Renal cortical epithelial cell (primary cell): ENCODE measurements at places on chromosomes 11 and 22.
A peak's percentile ranks its signal among the peaks of the same experiment; 100 is the strongest.

DNA sequence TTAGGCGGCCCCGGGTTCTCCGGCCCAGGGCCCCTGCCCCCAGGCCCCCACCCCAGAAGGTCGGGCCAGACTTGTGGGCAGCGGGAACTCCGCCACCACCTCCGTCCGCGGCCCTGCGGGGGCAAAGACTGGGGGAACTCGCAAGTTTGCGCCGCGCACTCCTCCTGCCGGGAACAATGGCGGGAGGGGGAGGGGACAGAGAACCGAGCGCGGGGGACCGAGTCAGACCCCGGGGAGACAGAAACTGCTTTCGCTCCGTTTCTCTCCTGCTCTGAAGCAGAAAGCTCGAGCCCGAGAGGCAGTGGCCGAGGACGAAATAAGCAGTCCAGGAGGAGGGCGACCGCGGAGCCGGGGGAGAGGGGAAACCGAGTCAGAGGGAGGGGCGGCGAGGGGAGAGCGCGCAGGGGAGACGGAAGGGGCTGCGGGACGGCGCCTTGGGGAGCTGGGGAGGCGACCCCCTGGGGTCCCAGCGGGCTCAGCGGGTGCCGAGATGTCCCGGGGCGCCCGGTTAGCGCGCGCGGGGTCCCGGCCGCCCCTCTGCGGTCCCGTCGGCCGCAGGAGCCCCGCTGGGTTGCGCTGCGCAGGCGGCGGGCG, 555 bp downstream of the TP53I11 start:
- DNase-seq = no peak

GRCh38 chr11:134207538-134208239, 16.1 kb downstream of the NCAPD3 start:
- no peak for DNase-seq

- DNase-seq = peak; percentile 38
These were observed 26.7 kb downstream of the SYT9 start for GRCh38 chr11:7278314-7278917.

- no peak for DNase-seq
These were observed 459.6 kb downstream of the TBC1D22A start for GRCh38 chr22:47221840-47222615.

GRCh38 chr22:42327462-42328129, 57.1 kb upstream of the TCF20 start:
- DNase-seq = no peak

DNA sequence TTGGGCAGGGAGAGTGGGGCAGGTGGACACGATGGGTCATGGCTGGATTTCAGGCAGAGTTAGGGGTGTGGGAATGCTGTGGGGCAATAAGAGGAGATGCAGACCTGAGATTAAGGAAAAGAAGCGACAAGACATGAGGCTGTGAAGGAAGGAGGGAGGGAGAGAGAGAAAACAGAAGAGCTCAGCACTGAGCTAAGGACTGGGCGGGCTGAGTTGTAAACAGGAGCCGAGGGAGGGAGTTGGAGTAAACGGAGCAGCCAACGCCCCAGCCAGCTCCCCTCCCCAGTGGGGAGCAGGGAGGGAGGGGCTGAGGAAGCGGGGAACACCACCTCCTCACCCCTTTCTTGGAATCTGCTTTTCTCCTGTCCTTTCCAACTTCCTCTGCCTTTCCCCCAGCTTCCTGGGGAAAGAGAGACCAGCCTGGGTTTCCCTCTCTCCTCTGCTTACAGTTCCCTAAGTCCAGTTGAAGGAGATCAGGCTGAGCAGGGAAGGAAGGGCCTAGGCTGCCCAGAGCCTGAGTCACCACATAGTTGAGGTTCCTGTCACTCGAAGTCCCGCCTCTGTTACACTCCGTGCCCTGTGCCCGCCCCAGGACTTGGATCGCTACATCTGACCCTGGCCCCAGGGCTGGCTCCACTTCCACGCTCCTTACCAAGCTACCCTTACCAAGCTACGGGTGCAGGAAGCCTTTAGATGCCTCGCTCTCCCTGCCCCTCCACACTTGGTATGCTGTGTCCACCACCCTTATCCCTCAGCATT, 6.7 kb upstream of the AHNAK start:
- DNase-seq = peak; percentile 98

DNA sequence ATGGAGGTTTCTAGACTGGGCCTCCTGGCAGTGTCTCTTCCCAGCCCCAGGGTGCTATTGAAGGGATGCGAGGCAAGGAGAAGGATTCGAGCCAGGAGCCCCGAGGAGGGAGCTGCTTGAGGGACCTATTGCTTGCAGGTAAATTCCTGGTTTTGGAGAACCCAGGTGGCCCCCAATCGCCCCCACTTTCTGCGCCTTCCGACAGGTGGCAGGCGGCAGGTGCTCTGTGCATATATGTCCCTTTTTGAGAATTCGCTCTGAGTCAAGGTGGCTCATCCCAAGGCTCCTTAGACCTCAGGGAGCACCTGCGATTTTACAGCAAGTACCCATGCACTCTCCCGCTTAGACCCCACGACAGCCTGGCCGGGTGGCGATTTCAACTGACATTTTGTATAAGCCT, 40.3 kb upstream of the SHISAL1 start:
- no peak for DNase-seq

GRCh38 chr11:109606256-109606655, 184.3 kb downstream of the C11orf87 start:
- DNase-seq = no peak

GRCh38 chr11:35247428-35247827, 108.5 kb downstream of the CD44 start:
- DNase-seq = no peak

GRCh38 chr11:128536506-128536905, 50.9 kb downstream of the ETS1 start:
- DNase-seq = no peak

- no peak for DNase-seq
These were observed 6.0 kb upstream of the TNNT3 start for GRCh38 chr11:1913271-1914060.

DNA sequence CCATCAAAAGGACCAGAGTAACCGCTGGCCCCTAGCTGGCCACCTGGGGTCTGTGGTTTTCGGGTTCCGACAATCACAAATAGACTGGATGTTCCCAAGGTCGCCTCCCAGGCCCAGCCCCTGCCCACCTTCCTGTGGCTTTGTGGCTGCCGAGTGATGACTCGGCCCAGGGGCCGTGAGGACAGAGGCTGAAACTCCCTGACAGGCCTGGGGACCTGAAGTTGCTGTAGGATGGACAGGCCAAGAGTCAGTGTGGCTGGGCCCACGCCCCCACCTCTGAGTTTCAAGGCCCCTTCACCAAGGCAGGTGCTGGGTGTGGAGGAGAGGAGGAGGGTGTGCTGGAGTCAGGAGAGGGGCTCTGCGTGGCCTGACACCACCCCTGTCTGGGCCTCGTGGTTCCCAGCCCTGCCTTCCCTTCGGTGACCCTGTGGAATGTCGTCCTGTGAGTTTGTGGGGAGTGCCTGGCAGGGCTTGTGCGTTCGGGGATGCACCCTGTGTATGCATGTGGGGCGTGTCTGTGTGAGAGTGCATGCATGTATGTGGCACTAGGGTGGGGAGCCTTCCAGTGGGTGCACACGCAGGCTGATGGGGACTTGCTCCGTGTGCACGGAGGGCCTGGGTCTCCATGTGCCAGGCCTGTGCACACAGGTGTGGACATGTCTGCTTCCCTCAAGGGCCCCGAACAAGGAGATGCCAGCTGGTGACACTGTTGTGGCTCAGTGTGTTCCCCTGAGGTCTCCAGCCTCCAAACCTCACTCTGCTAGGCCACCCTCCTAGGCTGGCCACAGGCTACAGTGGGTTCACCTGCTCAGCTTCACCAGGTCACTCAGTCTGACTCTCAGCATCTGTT, 8.4 kb upstream of the MGAT3 start:
- peak; percentile 21 for DNase-seq

DNA sequence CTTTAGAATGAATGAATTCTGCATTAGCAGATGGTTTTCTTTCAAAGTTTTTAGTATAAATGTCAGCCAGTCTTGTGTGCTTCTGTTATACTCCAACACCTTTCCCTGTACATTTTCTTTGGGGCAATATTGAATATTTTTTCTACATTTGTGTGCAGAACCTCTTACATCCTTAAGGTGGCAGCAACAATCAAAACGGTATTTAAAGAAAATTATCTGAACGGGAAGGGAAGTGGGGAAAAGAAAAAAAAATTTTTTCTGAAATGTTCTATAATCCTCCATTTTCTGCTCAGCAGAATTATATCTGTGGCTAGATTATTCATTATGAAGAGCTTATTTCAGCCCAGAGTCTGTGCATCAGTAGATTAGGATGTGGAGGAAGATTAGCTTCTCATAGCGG, 347.3 kb upstream of the RAG2 start:
- no peak for DNase-seq

DNA sequence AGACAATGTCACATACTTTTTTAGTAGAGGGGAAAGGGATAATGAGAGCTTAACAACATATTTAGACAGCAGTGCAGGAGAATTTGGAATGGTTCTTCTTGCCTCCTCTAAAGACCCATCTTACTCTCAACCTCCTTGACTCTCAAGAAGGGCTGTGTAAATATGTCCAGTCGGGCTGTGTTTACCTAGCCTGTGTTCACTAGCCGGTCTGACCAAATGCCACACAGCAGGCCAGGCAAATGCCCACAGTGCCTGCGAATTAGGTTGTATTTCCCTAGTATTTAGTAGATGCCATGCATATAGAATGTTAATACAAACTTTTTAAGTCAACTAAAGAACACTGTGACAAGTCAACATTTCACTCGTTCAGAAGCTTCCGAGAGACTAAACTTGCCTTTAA, 51.4 kb upstream of the MTMR2 start:
- DNase-seq = no peak

- DNase-seq = no peak
These were observed at the start of gene FOXRED2 for GRCh38 chr22:36506637-36507517. Gene FOXRED2, minus strand, starts transcription at chr22:36507040. Its CDS starts 618 bp downstream, at chr22:36506422.

- no peak for DNase-seq
These were observed 456.5 kb upstream of the CNTN5 start for GRCh38 chr11:98564233-98564632.

- no peak for DNase-seq
These were observed 7.2 kb upstream of the UCP3 start for GRCh38 chr11:74015919-74016684.

GRCh38 chr22:26953012-26953883, 295.9 kb downstream of the MIAT start:
- DNase-seq = no peak

GRCh38 chr11:34604145-34604544, 16.7 kb upstream of the EHF start:
- peak; percentile 93 for DNase-seq

- no peak for DNase-seq
These were observed 29.6 kb upstream of the FJX1 start for GRCh38 chr11:35588627-35589026.

DNA sequence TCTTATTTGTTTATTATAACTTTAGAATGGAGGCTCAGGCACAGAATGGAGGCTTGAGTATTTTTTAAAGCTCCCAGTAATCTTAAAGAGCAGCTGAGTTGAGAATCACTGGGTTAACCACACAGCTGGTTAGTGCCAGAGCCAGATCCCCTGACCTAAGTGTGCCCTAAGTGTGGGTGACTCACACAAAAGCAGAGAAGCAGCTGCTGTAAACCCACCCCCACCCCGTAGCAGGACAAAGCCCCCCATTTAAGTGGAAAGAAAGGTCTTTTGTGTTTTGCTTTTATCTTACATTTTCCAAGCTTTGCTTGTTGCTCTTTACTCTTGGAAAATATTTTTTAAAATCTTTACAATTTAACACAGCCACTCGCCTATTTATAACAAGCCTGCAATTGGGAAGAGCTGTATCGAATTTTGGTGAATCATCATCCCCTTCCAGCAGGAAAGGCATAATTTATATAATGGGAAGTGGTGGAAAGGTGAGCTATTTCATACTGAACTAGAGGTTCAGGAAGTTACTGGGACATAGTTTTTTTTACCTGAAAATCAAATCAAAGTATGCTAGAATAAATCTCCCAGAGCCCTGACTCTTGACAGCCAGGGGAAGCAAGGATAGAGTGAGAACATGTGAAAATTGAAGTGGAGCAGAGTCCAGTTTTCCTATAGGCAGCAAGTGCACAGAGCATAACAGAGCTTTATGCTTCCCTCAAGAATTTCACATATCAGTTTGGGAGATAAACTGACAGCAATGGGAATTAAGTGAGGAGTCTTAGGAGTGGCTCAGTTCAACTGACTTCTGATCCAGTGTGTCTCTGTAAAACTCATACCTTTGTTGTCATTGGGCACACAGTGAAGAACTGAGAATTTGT, 405.7 kb downstream of the AASDHPPT start:
- peak; percentile 84 for DNase-seq

GRCh38 chr11:73313652-73314051, 5.6 kb downstream of the ARHGEF17 start:
- no peak for DNase-seq

DNA sequence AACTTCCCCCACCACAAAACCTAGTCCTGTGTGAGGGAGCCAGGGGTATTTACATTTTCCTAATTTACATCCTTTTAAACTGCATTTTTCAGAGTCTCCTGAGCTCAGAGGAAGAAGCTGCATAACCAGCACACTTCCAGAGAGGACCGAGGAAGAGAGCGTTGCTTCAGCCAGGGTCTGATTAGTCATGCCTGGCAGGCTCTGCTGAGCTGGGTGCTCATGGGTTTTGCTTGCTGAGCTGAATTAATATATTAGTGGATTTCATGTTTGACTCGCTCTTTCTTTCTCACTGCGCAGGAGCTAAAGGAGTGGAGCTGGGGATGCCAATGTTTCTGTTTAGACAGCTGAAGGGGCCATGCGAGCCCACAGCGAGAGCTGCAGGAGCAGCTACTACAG, 539.3 kb upstream of the B3GAT1 start:
- peak; percentile 59 for DNase-seq

GRCh38 chr11:93278976-93279375, 51.6 kb upstream of the DEUP1 start:
- DNase-seq = no peak

DNA sequence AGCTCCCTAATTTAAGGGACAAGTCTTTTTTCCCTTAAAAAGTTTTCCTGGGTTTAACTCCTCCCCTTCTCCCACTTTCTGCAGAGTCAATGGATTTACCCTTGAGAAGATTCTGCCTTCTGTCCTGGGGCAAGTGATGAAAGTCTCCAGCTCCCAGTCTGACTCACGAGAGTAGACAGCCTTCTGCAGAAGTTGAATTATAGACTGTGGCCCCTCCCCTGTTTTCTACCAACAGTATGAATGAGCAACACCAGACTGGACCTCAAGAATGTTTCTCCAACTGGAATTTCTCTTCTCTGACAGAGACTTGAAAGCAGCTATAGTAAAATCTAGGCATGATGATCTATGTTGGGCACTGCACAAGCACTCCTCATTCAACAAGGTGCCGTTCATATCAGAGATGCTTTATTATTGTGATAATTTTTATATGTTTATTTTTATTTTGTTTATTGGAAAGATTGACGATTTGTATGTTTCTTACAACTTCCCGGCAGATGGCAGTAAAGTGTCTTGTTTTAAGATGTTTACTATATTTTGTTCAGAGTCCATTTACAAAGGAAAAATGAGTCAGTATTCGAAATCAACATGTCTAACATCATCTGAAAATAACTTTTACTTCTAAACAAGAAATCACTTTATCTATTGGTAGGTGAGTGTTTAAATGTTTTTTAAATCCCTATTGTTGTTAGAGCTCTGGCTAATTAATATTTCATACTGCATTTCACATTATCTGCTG, 56.6 kb downstream of the LMO2 start:
- peak; percentile 85 for DNase-seq
